T-helper 22 cell (primary cell): ENCODE measurements at places on chromosomes 6 and 20.
A peak's percentile ranks its signal among the peaks of the same experiment; 100 is the strongest.

DNA sequence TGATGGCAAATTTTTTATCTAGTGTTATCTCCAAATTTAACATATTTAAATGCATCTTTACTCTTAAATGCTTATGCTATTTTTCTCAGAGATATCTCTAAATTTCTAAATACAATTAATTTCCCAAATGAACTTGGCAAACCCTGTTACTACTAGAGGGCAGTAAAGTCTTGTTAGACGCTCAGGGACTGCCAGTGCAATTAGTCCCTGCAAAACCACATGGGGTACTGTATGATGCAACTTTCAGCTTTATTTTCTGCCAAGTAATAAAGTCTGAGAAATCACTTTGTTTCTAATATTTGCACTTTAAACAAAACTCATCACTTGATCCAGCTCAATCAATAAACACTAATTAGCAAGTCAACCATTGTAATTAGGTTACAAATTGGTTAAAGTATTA, 76.0 kb upstream of the ADGRB3 start:
- no peak for DNase-seq

- DNase-seq = no peak
These were observed 38.2 kb upstream of the LAMP5 start for GRCh38 chr20:9476174-9476573.

DNA sequence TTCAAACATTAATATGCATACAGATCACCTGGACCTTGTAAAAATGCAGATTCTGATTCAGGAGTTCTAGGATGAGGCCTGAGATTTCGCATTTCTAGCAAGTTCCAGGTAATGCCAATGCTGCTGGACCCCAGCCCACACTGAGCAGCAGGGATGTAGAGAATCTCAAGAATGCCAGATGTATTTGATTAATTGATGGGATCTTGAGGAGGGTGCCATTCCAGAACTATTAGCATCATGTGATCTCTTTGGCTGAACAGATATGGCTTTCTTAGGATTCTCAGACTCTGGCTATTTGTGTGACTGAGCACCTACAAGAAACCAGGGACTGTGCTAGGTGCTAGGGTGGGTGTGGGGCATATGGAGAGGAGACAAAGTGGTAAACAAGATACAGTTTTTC, 16.5 kb upstream of the SNX3 start:
- no peak for DNase-seq

DNA sequence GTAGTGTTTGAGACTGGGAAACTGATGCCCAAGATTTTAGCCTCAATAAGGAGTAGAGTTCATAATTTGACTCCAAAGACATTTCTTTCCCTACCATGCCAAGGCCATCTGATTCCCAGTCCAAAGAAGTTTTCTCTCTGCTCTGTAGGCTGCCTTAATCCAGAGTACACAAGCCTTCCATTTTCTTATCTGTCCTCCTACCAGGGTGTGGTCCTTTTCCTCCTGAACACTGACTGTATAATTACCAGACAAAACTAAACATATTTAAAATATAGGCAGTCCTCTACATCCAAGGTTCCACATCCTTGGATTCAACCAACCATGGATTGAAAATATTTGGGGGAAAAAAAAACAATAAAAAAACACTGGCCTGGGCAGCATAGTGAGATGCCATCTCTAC, 108.4 kb downstream of the SLC16A10 start:
- DNase-seq = no peak

DNA sequence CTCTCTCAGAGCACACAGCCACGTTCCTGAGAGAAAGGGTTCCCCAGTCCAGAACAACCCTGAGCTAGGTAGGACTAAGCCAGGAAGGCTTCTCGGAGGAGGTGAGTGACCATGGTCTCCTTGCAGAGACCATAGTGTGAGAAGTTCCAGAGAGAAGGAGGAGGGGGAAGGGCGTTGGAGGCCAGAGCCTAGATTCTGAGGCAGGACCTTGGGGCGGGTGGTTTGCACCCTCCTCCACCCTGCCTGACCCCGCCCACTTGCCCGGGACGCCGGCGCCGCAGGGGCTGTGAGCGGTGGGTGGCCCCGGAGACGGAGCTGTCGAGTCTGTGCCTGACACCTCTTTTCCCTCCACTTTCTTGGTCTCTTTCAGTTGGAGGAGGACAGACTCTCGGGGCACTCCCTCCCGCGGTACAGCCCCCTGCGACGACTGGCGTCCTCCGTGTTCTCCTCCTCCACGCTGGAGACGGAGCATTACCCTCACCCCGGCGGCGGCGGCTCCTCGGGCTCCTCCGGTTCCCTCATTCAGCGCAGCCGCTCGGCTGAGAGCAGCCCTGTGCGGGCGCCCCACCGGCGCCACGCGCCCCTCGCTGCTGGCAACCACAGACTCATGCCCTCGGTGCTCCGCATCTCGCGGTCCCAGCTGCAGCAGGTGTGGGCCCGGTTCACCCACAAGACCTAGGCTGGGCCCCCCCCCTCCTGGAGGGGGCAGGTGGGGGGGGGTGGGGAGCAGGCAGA, 26.2 kb downstream of the TTBK1 start:
- no peak for DNase-seq

GRCh38 chr6:54730767-54731630, 115.6 kb upstream of the FAM83B start:
- no peak for DNase-seq

DNA sequence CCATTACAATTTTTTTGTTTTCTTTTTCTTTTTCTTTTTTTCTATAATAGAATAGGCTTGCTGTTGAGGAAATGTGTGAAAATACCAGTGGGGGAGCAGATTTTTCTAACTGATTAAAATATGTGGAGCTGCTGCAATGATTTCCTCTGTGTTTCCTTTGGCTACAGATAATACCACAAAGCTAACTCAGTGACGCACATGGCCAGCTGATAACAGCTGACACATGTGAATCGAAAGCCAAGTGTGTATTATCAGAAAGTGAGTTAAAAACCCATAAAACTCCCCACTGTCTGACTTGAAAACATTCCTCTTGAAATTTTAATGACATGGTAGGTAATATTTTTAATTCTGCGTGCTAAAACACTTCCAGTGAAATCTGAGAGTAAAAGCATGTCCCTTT, 70.8 kb upstream of the AHI1 start:
- peak; percentile 7 for DNase-seq

GRCh38 chr20:41162396-41162795, 25.1 kb downstream of the PLCG1 start:
- DNase-seq = no peak

- DNase-seq = no peak
These were observed 48.4 kb downstream of the PREX1 start for GRCh38 chr20:48779435-48779834.

- DNase-seq = no peak
These were observed at the start of gene FAXC for GRCh38 chr6:99349171-99350141. FAXC (minus strand) TSS chr6:99349674; CDS start chr6:99349372, 302 bp downstream.

GRCh38 chr20:12837646-12838045, 171.1 kb upstream of the SPTLC3 start:
- no peak for DNase-seq

GRCh38 chr6:170089963-170090362, 200.9 kb downstream of the DLL1 start:
- no peak for DNase-seq

DNA sequence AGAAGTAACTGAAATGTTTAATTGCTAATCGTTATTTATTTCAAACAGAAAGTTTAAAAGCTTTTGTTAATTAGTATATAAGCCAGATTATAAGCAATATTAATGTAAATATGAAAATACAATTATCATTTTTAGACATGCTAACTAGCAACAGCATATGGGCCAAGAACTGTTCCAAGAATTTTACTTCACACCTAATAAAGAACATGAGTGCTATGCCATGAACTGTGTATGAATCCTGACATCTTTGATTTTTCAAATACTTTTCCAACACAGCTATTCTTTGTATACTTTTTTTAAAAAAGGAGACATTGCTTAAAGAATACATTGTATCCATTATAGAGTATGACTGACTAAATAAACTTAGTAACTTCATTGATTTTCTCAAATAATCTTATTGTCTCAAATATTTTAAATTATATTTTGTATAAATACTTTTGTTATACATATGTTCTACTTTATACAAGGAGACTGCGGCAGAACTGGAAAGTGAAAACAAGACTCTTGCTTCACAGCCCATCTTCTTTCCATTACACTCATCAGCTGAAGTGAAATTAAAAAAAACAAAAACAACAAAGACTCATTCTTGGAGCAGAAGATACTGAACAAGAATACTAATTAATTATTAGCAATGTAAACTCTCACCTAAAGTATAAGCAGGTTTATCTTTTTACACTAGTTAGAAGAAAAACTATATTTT, 89.9 kb downstream of the EPHA7 start:
- no peak for DNase-seq

- no peak for DNase-seq
These were observed 48.2 kb downstream of the IRF4 start for GRCh38 chr6:439641-440167.

DNA sequence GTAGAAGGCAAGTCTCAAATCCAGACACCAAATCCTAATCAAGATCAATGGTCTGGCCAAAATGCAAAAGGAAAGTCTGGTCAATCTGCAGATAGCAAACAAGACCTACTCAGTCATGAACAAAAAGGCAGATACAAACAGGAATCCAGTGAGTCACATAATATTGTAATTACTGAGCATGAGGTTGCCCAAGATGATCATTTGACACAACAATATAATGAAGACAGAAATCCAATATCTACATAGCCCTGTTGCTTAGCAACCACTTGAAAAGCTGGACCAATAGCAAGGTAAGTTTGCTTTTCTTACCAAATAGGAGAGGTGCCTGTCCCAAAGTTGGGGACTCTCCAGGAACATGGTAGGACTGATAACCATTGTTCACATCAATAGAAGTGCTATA, 2.0 kb downstream of the SEMG2 start:
- no peak for DNase-seq

DNA sequence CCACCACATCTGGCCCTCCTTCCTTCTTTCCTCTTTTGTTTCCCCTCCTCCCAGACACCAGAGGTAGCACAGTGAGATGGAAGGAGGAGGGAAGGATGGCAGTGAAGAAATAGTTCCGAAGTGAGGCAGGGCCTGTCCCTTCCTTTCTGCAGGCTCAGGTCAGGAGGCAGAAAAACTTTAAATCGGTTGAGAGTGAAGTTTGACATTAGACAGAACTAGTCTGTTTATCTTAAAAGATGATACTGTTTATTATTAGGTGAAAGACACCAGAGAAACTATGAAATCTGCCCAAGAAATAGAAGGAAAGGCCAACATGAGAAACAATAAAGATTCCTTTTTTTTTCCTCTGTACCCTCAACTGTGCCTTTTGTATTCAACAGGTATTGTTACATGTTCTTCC, 670.3 kb downstream of the UTRN start:
- no peak for DNase-seq

DNA sequence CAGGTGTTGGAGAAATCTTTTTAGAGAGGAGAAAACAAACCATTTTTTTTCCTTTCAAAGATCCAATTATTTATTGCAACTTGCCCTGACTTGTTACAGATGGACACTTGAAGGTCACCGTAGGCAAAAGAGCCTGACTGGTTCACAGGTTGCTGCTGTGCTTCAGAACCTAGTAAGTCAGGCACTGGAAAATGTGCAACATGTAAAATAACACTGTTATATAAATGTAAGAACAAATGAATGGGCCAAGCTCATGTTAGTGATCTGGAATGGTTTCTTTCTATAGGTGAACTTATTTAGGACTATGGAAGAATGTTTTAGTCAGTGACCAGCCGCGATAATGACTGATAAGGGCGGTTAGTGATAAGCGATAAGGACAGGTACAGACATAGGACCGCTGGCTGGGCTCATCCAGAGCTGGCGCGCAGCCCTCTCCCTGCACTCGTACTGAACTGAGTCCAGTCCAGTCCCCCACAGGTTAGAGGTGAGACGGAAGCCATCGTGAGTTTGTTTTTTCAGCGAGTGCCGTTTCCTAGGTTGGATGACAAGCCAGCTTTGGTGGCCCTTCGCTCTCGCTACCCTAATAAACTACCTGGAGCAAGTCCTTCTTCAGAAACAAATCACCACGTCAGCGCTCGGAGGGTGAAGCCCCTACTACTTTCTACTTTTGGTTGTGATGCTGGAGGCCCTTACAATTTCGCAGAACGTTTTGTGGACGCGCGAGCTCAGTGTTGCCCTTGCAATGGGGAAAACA, 94.4 kb upstream of the PRDM1 start:
- DNase-seq = peak; percentile 24

DNA sequence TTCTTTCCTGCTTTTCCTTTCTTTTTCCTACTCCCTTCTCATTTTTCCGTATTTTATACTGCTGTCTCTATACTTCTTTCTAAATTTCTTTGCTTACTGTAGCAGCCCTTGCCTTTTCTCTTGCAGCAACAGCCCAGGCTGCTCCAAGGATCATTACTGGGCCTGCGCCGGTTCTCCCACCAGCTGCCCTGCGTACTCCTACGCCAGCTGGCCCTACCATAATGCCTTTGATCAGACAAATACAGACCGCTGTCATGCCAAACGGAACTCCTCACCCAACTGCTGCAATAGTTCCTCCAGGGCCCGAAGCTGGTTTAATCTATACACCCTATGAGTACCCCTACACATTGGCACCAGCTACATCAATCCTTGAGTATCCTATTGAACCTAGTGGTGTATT, 148.8 kb downstream of the QKI start:
- no peak for DNase-seq

GRCh38 chr6:32970413-32971241, 2.2 kb downstream of the BRD2 start:
- peak; percentile 41 for DNase-seq

DNA sequence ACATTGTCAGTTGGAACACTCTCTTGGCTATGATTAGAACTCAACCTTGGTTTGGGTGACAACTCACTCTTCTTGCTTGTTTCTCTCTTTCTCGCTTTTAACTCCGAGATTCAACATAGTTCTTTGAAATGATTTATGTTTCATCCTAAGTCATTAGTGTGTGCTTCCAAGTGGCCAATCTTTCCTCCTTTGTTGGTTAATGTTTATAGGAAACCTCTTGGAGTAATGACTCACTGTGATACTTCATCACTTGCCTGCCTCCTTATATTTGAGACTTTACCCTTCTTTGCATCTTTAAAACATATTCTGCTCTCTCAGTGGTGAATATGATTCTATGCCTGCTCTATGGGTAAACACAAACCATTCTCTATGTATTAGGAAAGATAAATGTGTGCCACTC, 279.7 kb upstream of the FLRT3 start:
- DNase-seq = no peak

- DNase-seq = no peak
These were observed 21.5 kb downstream of the SYNJ2 start for GRCh38 chr6:158002951-158003853.

- DNase-seq = no peak
These were observed 10.5 kb downstream of the FYN start for GRCh38 chr6:111862741-111863140.

- DNase-seq = no peak
These were observed 102.0 kb downstream of the POPDC3 start for GRCh38 chr6:105077596-105078385.

DNA sequence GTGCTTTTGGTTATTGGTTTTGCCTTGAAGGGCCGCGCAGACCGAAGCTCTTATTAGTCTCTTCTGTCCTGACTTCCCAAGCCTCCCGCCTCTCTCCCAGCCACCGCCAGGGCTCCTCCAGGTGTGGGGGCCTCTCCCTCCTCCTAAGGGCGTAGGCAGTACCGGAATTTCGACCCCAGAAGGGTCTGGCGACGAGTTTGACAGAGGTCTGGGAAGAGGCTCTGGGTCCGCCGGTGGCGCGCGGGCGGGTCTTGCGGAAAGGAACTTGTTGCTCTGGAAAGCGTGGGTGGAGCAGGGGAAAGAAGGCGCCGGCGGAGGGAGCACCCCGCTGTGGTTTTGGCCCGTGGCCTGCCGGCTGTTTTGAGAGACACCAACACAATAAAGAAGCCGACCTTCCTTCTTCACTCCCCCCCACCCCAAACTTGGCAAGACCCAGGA, 1.8 kb downstream of the PCSK2 start:
- no peak for DNase-seq
